HepG2 (cell line): ENCODE measurements at places on chromosomes 6 and 20. TPM values are rescaled to one million over a fixed set of nuclear protein-coding genes. Genes with fewer than 3 reads are reported as not detected.

DNA sequence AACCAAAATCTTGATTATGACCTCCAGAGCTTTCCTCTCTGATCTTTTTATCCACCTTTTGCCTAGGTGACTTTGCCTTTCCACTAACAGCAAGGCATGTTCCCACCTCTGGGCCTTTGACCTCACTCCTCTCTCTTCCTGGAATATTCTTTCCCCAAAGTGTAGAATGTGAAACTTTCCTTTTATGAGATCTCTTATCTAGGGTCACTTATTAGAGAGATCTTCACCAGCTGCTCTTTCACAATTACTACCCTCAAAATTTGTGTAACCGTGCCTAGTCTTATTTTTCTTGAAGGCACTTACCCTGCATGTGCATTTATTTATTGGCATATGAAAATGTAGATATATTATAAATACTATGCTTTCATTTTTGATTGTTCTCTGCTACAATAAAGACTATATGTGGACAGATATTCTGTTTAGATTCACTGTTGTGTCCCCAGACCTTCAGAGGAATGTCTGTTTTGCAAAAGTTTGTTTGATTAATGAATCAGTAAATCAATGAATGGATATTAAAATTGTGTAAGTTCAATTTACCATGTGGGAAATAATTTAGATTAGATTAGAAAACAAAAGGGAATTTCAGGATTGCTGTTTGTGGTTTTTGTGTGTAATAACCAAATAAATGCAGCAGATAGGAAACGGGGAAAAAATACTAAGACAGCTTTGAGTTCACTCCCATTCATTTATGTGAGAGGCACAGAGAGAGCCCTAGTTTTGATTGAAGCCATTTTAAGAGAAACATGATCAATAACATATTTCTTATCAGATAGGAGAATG, 207.0 kb downstream of the ADGB start:
- no peak for DNase-seq

DNA sequence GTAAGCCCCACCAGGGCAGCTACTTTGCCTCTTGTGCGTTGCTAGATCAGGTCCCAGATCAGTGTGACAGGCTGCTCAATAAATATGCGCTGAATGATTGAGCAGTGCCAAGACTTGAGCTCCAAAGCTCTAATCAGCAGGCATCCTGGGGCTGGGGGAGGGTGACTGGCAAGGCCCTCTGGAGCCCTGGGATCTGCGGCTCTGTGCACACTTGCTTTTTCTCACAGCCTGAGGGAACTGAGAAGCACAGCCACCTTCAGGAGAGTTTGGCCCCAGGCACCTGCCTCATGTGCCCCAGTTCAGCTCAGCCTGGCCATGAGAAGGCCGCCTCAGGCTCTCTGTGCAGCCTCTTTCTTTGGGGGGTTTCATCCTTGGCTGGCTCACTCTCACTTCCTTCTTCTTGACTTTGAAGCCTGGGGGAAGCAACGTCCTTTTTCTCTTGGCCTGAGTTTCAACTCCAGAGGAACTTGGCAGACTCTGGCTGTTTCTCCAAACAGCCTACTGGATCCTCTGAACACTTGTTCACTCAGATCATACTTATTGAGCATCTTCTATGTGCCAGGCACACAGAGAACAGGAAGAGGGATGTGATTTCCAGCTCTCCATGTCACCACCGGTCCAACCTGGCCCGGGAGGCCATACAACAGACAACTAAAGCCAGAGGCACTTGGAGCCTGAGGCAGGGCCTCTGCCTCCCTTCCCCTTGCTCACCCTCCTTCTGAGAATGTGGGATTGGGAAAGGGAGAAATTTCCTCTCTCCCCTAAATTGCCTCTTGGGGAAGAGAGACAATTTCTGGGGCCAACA, 114.0 kb downstream of the VEGFA start:
- no peak for DNase-seq

GRCh38 chr6:119533603-119534279, 184.2 kb upstream of the MAN1A1 start:
- DNase-seq: no peak

GRCh38 chr20:46970937-46971630, 76.4 kb downstream of the EYA2 start:
- DNase-seq: peak; percentile 21

The MOG gene
- not detected in 2 replicates for total RNA-seq

The LYRM2 gene
- 32.6 and 49.5 TPM in 2 replicates for total RNA-seq

- no peak for DNase-seq
These were observed 519.4 kb upstream of the ZNF337 start for GRCh38 chr20:26216025-26216424.

GRCh38 chr6:104653781-104654180, 205.9 kb downstream of the HACE1 start:
- no peak for DNase-seq

- DNase-seq: no peak
These were observed 790.1 kb downstream of the TENT5A start for GRCh38 chr6:80962382-80962781.

GRCh38 chr20:24403406-24403805, 66.0 kb upstream of the SYNDIG1 start:
- no peak for DNase-seq

- no peak for DNase-seq
These were observed 4.2 kb downstream of the SYNDIG1 start for GRCh38 chr20:24473435-24474223.

- DNase-seq: no peak
These were observed 15.3 kb downstream of the RSPO4 start for GRCh38 chr20:986733-987355.

DNA sequence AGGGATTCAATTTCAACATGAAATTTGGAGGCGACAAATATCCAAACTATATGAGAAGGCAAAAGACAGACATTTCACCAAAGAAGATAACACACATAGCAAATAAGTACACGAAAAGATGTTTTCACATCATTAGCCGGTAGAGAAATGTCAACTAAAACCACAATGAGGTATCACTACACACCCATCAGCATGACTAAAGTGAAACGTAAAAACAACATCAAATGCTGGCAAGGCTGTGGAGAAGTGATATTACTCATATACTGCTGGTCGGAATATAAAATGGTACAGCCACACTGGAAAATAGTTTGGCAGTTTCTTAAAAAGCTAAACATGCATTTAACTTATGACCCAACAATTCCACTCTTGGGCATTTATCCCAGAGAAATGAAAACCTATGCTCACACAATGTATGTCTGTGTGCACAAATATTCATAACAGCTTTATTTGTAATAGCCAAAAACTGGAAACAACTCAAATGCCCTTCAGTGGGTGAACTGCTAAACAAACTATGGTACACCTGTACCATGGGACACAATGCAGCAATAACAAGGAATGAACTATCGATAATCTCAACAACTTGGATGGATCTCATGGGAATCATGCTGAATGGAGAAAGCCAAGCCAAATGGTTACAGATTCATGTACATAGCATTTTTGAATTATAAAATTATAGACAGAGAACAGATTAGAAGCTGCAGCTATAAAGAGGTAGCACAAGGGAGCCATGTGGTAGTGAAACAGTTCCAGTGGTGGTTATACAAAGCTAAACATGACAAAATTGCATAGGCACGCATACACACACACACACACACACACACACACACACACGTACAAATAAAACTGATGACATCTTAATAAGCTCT, 8.6 kb downstream of the ADAT2 start:
- DNase-seq: no peak

GRCh38 chr20:61044499-61044898, 207.6 kb upstream of the CDH4 start:
- no peak for DNase-seq

- DNase-seq: peak; percentile 31
These were observed 118.8 kb upstream of the ZNF217 start for GRCh38 chr20:53712212-53712977.

- DNase-seq: peak; percentile 81
These were observed 3.9 kb downstream of the SLC22A2 start for GRCh38 chr6:160254467-160255312.

DNA sequence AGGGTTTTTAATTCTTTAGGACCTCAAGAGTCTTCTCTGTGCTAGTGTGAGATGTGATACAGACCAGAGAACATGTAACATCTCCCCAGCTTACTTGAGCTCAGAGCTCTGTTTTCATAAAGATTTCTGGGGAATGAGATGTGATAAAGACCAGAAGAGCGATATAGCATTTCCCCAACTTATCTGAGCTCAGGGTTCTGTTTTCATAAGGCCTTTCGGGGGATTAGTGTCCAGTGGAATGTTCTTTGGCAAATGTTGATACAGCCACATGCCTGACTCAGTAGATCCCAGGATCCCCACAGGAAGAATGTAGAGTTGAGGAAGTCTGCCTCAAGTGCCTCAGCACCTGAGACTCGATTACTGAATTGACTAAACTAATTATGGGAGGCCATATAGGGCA, 18.7 kb upstream of the TOP1 start:
- peak; percentile 60 for DNase-seq

DNA sequence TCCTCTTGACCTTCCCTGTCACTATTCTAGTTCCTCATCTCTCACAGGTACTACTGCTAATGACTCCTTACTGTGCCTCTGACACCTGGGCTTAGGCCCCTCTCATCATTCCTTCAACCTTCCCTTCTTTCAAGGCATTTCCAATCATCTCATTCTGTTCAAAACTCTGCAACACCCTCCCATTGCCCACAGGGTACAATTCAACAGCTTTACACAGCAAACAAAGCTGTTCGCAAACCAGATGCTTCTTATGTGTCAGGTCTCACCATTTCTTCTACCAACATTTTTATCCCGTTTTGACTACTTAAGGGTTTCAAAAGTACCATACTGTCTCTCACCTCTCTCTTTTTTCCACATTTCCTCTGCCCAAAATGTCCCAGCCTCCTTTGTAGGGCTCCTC, 84.4 kb upstream of the ID4 start:
- DNase-seq: no peak
